ENCODE measurements at places on chromosomes 12 and 14. TPM values are rescaled to one million over a fixed set of nuclear protein-coding genes. Genes with fewer than 3 reads are reported as not detected.

SSPN gene
- polyA plus RNA-seq, result 15.3 TPM

TMEM132C gene
- 33.8 TPM for polyA plus RNA-seq

C3AR1 gene
- polyA plus RNA-seq, result 4.3 TPM

SVOP gene
- polyA plus RNA-seq, result 0.10 TPM

SLCO1A2 gene
- 0.08 TPM for polyA plus RNA-seq

BMP4 gene
- 85.7 TPM for polyA plus RNA-seq

KRT81 gene
- not detected for polyA plus RNA-seq

ETFBKMT gene
- polyA plus RNA-seq, result 3.8 TPM

MAP1LC3B2 gene
- polyA plus RNA-seq, result 8.6 TPM

DNA sequence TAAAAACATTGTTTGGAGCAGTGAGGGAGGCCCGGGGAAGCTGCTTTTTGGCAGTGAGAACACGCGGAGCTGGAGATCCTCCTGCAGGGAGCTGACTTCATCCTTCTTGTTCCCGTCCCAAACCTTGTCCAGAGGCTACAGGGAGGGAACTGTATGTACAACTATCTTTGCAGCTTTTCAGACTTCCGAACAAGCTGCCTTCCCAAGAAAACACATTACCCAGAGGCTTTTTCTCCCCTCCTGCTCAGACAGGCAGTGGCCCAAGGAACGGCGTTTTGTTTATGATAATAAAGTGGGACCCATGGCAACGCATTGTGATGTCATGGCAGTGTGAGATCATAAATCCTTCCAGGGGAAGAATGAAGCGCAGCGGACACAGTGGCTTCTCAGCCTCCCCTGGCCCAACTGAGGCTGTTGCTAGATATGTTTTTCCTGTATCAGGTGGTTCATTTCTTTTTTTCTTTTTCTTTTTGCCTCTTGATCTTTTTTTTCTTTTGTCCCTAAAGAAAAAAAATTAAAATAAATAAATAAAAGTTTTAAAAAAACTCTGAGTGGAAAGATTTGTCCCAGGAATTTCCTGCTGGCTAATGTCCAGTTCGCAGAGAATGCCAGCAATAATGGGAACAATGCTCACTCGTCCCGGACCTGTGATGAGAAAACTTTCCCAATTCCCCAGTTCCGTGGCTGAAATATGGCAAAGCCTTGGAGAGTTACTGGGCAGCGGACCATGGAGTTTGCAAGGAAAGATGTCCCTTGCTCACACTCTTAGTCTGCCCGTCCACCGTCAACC is 103.4 kb upstream of the MAP1LC3B2 start:
- H3K27me3 ChIP-seq, result no peaks in the 10 kb centered on the region
- peaks cover 7% of the 10 kb centered on the region for H3K4me1 ChIP-seq
- H3K36me3 ChIP-seq, result no peaks in the 10 kb centered on the region
- peak; percentile 94 for DNase-seq
- H3K4me3 ChIP-seq, result no peak overlapping the region

GRCh38 chr14:87434680-87435079 is 558.3 kb downstream of the GALC start:
- no peak for DNase-seq
- H3K36me3 ChIP-seq, result no peaks in the 10 kb centered on the region
- no peak overlapping the region for H3K4me3 ChIP-seq
- no peaks in the 10 kb centered on the region for H3K4me1 ChIP-seq
- H3K27ac ChIP-seq, result no peak overlapping the region

GRCh38 chr12:32191445-32191844 is 84.8 kb downstream of the BICD1 start:
- H3K27ac ChIP-seq, result no peak overlapping the region
- no peaks in the 10 kb centered on the region for H3K36me3 ChIP-seq
- no peaks in the 10 kb centered on the region for H3K4me1 ChIP-seq
- no peak for DNase-seq
- H3K27me3 ChIP-seq, result no peaks in the 10 kb centered on the region

- H3K36me3 ChIP-seq, result no peaks in the 10 kb centered on the region
- H3K4me1 ChIP-seq, result peaks cover 12% of the 10 kb centered on the region
- no peak overlapping the region for H3K27ac ChIP-seq
Observed at GRCh38 chr14:65179918-65180724, 77.8 kb upstream of the MAX start.

GRCh38 chr12:70785896-70786295 is 134.6 kb downstream of the PTPRR start:
- no peaks in the 10 kb centered on the region for H3K27me3 ChIP-seq
- no peak for DNase-seq
- H3K27ac ChIP-seq, result no peak overlapping the region
- no peaks in the 10 kb centered on the region for H3K4me1 ChIP-seq

- DNase-seq, result no peak
- H3K4me3 ChIP-seq, result peak overlapping the region; percentile 94
- H3K27me3 ChIP-seq, result no peaks in the 10 kb centered on the region
- no peaks in the 10 kb centered on the region for H3K36me3 ChIP-seq
Observed at GRCh38 chr12:8948701-8949341, 624 bp downstream of the M6PR start.

DNA sequence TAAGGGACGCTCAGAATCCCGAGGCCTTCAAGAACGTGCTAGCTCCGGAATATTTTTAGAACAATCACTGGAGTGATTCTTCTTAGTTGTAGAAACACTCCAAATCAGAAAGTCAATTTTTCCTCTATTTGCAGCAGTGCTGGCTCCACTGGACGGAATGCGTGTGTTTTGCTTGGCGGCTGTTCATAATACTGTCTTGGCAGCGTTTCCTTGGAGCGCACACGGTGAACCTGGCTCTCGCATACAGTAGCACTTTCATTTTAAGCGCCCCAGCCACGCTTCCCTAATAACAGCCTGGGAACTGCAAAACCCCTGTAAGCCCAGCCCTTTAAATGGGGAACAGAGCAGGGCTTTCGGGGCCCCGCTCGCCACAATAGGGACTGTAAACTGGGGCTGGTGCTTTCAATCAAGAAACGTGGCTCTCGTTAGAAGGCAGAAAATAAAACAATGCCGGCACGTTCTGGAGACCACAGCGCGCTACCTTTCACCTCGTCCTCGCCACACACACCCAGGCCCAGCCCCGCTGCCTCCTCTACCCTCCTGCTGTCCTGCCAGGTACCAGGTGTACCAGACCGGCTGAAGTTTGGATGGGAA is 79.9 kb downstream of the BCL11B start:
- H3K27ac ChIP-seq, result no peak overlapping the region
- H3K36me3 ChIP-seq, result no peaks in the 10 kb centered on the region
- DNase-seq, result peak; percentile 88
- no peak overlapping the region for H3K4me3 ChIP-seq

- no peaks in the 10 kb centered on the region for H3K27me3 ChIP-seq
- no peak overlapping the region for H3K27ac ChIP-seq
- H3K4me3 ChIP-seq, result no peak overlapping the region
- no peaks in the 10 kb centered on the region for H3K36me3 ChIP-seq
Observed at GRCh38 chr14:69001375-69001774, 22.3 kb upstream of the ACTN1 start.

DNA sequence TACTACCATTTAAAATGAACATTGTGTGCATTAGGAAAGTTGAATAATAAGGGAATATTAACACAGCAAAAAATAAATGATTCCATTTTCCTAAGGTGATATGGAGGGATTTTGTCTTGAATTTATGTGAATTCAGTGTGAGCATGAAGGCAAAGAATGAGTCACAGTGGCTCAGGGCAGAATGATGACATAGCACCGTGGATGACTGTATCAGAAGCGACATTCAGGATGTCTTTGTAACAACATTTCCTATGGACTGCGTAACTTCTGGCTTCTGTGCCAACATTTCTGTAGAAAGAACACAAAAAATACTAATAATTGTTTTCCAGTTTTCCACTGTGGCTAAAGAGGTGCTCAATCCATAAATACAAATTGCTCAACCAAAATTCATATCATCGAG is 54.6 kb downstream of the TTC8 start:
- H3K4me1 ChIP-seq, result no peaks in the 10 kb centered on the region
- no peaks in the 10 kb centered on the region for H3K27me3 ChIP-seq
- no peak for DNase-seq
- H3K4me3 ChIP-seq, result no peak overlapping the region
- H3K27ac ChIP-seq, result no peak overlapping the region
- H3K36me3 ChIP-seq, result peaks cover 33% of the 10 kb centered on the region

GRCh38 chr14:104894331-104895206 is 29.5 kb downstream of the CEP170B start:
- H3K4me3 ChIP-seq, result no peak overlapping the region
- H3K36me3 ChIP-seq, result no peaks in the 10 kb centered on the region
- peak; percentile 71 for DNase-seq
- no peaks in the 10 kb centered on the region for H3K4me1 ChIP-seq
- H3K27me3 ChIP-seq, result no peaks in the 10 kb centered on the region
- no peak overlapping the region for H3K27ac ChIP-seq

DNA sequence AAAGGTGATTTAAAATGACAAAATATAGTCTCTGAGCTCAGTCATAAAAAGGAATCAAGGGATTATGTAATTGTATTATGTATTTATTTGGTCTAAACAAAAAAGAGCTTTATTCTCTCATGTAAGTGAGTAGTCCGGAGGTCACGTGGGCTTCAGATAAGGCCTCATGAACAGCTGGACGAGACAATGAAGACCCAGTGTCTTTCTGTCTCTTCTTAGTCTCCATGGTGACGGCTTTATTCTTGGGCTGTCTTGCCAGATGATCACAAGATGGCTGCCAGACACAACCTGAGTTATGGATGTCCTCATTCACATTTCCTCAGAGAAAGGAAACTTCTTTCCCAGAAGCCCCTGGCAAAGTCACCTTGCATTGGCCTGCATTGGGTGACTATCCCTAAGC is 98.6 kb downstream of the ARF6 start:
- H3K27ac ChIP-seq, result no peak overlapping the region
- no peak for DNase-seq
- H3K4me3 ChIP-seq, result no peak overlapping the region
- H3K36me3 ChIP-seq, result no peaks in the 10 kb centered on the region

DNA sequence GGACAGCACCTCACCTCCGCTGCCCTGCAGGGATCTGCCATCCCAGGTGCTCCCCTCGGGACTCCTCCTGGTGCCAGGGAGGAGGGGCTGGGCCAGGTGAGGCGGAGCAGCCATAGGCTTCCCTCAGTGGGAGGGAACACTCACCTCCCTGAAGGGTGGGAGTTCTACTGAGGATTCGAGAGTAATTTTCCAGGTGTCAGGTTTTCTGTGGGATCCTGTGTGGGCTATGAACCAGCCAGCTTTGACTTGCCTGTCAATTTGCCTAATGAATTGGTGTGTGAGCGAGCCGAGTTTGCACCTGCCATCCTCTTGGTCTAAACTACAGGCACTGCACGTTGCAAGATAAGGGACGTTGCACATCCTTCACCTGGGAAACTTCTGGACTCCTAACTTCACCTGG is 50.3 kb downstream of the NOC4L start:
- no peak for DNase-seq
- no peak overlapping the region for H3K27ac ChIP-seq
- H3K4me1 ChIP-seq, result no peaks in the 10 kb centered on the region
- H3K27me3 ChIP-seq, result peaks cover 46% of the 10 kb centered on the region
- no peaks in the 10 kb centered on the region for H3K36me3 ChIP-seq

DNA sequence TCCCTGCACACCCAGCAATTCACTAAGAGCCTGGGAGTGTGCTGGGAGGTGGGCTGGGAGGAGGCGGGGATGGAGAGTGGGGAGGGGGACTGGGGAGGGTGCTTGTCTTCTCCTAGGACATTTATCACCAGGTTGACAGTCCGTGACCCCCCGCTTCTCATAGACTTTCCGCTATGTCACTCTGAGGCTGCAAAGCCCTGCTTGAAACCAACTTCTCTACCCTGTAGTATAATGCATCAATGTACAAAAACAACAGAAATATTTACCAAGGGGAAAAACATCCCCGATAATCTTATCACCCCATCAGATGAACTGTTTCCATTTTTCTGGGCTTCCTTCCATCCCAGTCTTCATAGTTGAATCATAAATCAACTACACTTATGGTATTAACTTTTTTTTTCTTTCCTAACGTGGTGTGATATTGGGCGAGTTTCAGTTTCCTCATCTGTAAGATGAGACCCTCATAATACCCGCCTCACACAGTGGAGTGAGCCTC is 28.6 kb upstream of the BATF start:
- H3K27ac ChIP-seq, result no peak overlapping the region
- H3K27me3 ChIP-seq, result no peaks in the 10 kb centered on the region
- no peak for DNase-seq

- no peak for DNase-seq
- H3K4me3 ChIP-seq, result no peak overlapping the region
- H3K27ac ChIP-seq, result no peak overlapping the region
- no peaks in the 10 kb centered on the region for H3K27me3 ChIP-seq
- H3K4me1 ChIP-seq, result no peaks in the 10 kb centered on the region
- no peaks in the 10 kb centered on the region for H3K36me3 ChIP-seq
Observed at GRCh38 chr12:95830335-95831089, 28.2 kb upstream of the SNRPF start.

GRCh38 chr14:76666746-76667145 is 94.5 kb upstream of the VASH1 start:
- H3K27me3 ChIP-seq, result no peaks in the 10 kb centered on the region
- no peaks in the 10 kb centered on the region for H3K36me3 ChIP-seq
- H3K27ac ChIP-seq, result no peak overlapping the region
- no peaks in the 10 kb centered on the region for H3K4me1 ChIP-seq

DNA sequence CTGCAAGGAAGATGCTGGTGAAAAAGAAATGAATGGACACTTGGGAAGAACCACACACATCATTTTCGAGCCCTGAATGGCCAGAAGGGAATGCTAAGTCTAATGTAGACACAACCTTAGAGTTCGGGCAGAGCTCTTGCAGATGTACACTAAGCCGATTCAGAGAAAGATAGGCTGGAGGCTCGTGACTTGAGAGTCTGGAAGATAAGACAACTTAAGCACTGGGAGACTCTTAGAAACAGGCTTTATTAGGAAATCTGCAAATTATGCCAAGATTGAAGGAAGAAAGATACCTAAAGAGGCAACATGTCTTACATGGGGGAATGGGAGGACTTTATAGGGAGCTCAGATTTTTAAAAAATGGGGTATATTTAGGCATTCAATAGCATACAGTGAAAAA is 13.5 kb downstream of the TBPL2 start:
- H3K36me3 ChIP-seq, result no peaks in the 10 kb centered on the region
- H3K27me3 ChIP-seq, result no peaks in the 10 kb centered on the region
- H3K4me3 ChIP-seq, result no peak overlapping the region
- no peaks in the 10 kb centered on the region for H3K4me1 ChIP-seq

DNA sequence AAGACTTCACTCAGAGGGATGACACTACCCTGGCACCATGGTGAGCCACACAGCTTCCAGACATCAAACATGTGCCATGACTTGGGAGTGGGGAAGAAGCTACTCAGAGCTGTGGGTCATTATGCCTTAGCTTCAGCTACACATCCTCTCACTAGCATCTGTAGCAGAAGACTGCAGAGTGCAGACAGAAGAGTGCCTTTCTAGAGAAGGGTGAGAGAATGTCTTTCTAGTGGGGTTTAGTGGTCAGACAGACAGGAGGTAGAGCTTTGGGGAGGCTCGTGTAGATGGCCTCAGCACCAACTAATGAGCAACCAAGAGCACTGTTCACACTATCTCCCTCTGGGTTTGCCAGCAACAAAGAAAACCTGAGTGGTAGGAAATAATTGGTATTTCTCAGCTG is 4.9 kb upstream of the B4GALNT3 start:
- H3K27me3 ChIP-seq, result peaks cover 21% of the 10 kb centered on the region
- DNase-seq, result no peak
- H3K36me3 ChIP-seq, result no peaks in the 10 kb centered on the region

- H3K4me3 ChIP-seq, result no peak overlapping the region
- no peaks in the 10 kb centered on the region for H3K27me3 ChIP-seq
- no peak overlapping the region for H3K27ac ChIP-seq
- DNase-seq, result no peak
- H3K36me3 ChIP-seq, result no peaks in the 10 kb centered on the region
Observed at GRCh38 chr14:22210906-22211305, 378.1 kb downstream of the DAD1 start.

Measured in left lung (tissue), 14 donors.